NCI-H748 treated with DMSO at 0.1 percent for 48 hours (cell line): ENCODE measurements at places on chromosomes 3 and 15.
A peak's percentile ranks its signal among the peaks of the same experiment; 100 is the strongest.

- peak; percentile 65 for DNase-seq
These were observed 99.0 kb downstream of the TMCC1 start for GRCh38 chr3:129794311-129795185.

DNA sequence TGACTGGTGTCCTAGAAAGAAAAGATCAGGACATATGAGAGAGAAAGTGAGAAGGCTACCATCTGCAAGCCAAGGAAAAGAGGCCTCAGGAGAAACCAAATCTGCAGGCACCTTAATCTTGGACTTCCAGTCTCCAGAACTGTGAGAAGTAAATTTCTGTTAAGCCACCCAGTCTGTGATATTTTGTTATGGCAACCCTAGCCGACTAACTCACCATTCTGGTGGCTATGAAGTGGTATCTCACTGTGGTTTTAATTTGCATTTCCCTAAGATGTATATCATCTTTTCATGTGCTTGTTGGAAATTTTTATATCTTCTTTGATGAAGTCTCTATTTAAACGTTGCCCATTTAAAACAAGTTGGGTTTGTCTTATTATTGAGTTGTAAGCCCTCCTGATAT, 40.6 kb downstream of the ILDR1 start:
- no peak for DNase-seq

DNA sequence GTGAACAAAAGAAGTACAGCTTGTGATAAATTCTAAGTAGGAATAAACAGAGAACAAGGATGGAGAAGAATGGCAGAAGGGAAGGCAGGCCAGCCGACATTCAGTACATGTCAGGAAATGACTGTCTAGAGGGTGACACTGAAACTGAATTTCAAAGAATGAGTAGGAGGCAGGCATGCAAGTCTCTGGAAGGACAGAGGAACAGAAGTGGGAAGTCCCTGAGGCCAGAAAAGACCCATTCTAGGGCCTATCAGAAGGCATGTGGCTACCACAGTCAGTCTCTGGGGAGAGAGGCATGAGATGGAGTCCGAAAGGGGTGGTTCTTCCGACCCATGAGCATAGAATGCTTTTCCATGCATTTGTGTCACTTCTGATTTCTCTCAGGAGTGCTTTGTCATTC, 243.5 kb upstream of the UBE2E2 start:
- DNase-seq: no peak

DNA sequence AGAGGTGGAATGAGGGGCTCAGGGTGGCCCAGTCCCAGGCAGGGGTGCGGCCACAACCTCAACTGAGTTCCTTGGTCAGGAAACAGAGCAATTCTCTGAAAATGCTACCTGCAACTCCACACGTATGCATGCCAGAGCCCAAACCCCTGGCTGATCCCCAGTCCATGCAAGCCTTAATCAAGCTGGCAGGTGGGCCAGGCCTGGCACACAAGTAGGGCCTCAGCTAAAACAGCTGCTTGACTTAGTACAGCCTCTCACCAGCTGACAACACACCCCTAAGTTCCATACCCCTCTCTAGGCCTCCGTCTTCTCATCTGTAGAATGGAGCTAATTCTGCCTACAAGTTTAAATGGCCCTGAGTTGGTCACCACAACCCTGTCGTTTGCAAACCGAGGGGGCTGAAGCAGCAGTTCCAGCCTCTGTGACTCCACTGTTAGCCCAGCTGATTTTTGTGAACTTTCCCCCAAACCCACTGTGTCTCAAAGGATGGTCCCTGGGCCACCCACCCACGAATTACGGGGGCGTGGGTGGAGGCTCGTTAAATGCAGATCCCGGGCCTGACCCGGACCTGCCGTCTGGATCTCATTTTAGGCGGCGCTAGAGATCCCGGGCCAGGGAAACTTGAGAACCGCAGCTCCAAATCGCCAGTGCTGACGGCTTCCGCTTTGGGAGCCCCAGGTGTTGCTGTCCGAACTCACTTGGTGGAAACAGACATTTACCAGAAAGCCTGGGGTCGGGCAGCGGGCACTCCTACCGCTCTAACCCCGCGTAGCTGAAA, 927 bp downstream of the CHDH start:
- no peak for DNase-seq

GRCh38 chr3:122975163-122975923, 52.2 kb downstream of the SEMA5B start:
- DNase-seq: no peak

- no peak for DNase-seq
These were observed 774 bp upstream of the TMCO5A start for GRCh38 chr15:37933666-37934065.

GRCh38 chr3:37970802-37971201, 19.8 kb upstream of the VILL start:
- DNase-seq: no peak

DNA sequence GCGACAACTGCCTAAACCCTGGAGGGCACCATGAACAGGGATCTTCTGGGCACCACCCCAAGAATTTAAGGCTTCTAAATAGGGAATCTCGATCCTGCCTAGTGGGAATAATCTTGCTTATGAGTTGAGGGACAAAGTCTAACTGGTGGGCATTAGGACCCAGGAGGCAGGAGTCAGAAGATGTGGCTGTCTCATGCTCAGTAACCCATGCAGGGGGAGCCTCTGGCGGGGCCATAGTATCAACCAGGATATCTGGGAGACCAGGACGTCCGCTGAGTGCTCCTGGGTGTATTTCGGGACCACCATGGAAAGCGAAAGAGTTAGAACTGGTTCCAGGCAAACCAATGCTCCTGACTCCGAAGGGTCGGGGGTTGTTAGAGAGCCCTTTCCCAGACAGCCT, 356.1 kb downstream of the OTOL1 start:
- no peak for DNase-seq

- no peak for DNase-seq
These were observed 54.5 kb upstream of the ABHD10 start for GRCh38 chr3:111924283-111924682.

- no peak for DNase-seq
These were observed 1751.2 kb downstream of the SI start for GRCh38 chr3:163327086-163327485.

- peak; percentile 12 for DNase-seq
These were observed 452.9 kb upstream of the NECTIN3 start for GRCh38 chr3:110618512-110619226.

DNA sequence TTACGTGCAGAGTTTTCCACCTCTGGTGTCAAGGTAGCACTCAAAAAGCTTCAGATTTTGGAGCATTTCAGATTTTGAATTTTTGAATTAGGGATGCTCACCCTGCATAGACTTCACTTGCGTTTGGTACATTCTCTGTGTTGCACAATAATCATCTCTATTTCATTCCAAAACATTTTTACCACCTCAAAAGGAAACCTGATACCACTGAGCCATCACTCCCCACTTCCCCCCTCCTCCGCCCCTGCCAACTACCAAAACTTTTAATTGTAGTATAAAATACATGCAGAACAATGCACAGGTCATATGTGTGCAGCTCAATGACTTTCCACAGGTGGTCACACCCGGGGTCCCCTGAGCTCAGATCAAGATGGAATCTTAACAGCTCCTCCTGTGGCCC, 208.8 kb downstream of the SV2B start:
- no peak for DNase-seq

- no peak for DNase-seq
These were observed 77.9 kb upstream of the PRR23C start for GRCh38 chr3:139122612-139123011.

DNA sequence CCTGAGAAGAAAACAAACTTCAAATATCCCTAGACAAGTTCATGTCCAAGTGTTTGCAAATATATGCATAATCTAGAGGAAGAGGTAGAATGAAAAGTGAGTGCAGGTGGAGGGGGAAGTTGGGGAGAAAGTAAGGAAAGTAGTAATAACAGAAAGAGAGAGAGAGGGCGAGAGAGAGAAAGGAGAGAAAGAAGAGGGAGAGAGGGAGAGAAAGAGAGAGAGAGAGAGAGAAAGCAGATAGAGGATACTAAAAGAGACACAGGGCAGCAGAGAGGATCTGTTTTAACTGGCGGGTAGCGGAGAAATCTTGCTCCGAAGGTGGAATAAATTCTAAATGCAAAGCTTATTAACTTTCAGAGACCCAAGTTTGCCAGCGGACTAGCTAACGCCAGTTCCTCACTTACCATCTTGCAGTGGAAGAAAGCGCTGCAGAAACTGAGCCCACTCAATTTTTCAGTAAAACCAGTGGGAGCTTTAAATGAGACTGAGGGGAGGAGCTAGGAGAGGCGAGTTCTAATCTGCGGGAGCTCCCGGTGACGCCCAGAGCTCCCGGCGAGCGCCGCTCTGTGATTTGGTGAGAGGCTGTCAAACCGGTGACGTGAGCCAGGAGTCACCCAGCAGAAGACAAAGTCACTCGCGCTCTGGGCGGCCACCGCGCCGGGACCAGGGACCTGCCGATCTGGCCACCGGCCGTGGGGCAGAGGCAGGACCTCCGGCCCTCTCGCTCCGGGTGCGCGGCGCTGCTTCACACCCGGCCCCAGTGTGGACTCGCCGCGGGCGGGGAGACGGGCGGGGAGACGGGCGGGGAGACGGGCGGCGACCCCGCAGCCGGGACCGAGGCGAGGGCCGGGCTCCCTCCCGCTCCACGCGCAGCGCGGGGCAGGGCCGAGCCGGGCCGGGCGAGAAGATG, at the start of gene GMNC:
Gene GMNC (minus strand): TSS at position 486 of the 910 bp plus-strand sequence. CDS start 79 bp downstream, at position 407.
- no peak for DNase-seq

GRCh38 chr3:138493804-138494606, 59.6 kb downstream of the ESYT3 start:
- no peak for DNase-seq

DNA sequence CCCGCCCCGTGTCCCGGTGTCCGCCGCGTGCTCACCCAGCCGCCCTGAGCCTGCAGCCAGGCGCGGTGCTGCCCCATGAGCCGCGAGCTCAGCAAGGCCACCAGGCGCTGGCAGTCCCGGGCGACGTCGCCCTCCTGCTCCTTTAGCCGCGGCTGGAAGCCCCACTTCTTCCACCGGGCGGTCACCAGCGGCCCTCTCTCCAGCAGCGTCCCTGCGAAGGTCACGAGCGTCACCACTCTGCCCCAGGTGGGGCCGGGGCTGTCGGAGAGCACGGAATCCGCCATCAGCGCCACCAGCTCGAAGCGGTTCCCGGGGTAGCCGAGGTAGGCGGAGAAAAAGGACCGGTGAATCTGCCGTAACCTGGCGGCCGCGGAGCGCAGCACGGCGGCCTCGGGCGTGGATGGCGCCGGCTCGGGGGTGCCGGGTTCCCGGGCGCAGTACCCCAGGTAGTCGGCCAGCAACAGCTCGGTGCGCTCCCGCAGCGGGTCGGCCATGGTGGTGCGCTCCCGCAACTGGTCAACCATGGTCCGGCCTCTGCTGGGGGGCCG, 298 bp downstream of the BCL2L10 start:
- no peak for DNase-seq

GRCh38 chr3:119403201-119403600, 60.2 kb downstream of the TMEM39A start:
- DNase-seq: no peak

GRCh38 chr15:22973286-22973685, 6.9 kb downstream of the CYFIP1 start:
- no peak for DNase-seq

- DNase-seq: no peak
These were observed 57.5 kb upstream of the ACAN start for GRCh38 chr15:88745696-88746095.

- no peak for DNase-seq
These were observed 170.3 kb downstream of the ZPLD1 start for GRCh38 chr3:102605153-102605552.

GRCh38 chr3:39519554-39520288, 52.2 kb downstream of the MOBP start:
- no peak for DNase-seq

DNA sequence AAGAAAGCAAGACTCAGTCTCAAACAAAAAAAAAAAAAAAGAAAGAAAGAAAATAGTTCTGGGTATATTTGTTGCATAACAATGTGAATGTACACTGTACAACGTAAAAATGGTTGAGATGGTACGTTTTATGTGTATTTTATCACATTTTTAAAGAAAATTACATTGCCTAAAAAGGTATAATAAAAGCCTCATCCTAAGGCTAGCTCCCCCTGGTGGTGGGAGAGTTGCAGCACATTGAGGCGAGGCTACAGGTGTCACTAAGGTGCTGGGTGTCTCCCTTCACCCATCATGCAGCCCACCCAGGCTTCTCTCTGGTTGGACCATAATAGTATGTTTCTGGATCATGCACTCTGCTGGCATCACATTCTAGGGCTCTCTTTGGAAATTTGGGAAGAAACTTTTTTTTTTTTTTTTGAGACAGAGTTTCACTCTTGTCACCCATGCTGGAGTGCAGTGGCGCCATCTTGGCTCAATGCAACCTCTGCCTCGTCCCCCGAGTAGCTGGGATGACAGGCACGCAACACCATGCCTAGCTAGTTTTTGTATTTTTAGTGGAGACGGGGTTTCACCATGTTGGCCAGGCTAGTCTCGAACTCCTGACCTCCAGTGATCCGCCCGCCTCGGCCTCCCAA, 12.4 kb upstream of the RAB11A start:
- DNase-seq: peak; percentile 21

DNA sequence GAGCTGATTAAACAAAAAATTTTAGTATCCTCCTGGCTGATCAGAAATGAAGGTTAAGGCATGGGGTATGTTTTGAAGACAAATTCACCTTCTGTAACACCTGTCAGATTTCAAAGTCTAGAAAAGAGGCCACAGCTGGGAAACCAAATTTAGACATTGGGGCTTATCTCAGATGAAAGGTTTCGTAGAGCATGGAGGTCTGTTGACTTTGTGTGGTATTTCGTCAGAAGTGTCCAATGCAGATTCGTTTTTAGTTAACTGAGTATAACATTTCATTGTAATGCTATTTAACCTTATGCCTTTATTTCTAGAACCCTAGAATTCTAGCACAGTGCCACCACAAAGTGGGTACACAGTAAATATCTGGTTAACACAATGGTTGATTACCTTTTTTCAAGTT, 61.7 kb downstream of the FNDC3B start:
- DNase-seq: no peak

DNA sequence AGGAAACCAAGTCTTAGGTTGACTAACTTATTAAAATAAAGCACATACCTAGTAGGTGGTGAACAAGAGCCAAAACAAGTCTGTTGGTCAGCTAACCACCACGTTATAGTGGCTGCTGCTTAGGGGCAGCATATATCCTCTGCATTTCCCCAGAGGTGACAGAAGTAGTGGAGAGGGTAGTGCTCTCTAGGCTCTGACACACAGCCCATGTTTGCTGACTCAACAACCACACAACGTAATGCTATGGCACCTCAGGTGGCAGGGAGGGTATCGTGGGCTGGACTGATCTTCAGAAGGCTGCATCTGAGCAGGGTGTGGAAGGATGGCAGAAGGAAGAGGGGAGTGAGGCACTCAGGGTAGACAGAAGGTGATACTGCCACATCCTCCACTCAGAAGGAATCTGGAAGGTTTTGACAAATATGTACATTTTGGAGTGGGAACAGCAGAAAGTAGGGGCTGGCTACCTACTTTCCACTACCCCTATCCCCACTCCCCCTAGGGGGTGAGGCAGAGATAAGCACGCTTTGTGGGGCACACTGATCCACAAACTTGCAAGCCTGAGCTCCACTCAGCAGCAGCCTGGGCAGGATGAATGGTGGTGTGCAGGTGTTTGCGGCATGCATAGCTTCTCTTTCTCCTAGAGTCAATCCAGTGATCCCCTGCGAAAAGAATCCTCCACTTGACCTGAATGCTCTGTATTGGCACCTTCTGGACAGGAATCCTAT, 178.1 kb downstream of the RORA start:
- no peak for DNase-seq

GRCh38 chr15:87638554-87639083, 617.9 kb downstream of the NTRK3 start:
- DNase-seq: no peak

- no peak for DNase-seq
These were observed 8.2 kb downstream of the ZIC4 start for GRCh38 chr3:147397875-147398812.
